ENCODE measurements at places on chromosomes 3 and 15. TPM values are rescaled to one million over a fixed set of nuclear protein-coding genes. Genes with fewer than 3 reads are reported as not detected.

- peak; percentile 74 for DNase-seq
These were observed 386 bp downstream of the SQOR start for GRCh38 chr15:45635191-45635638.

DNA sequence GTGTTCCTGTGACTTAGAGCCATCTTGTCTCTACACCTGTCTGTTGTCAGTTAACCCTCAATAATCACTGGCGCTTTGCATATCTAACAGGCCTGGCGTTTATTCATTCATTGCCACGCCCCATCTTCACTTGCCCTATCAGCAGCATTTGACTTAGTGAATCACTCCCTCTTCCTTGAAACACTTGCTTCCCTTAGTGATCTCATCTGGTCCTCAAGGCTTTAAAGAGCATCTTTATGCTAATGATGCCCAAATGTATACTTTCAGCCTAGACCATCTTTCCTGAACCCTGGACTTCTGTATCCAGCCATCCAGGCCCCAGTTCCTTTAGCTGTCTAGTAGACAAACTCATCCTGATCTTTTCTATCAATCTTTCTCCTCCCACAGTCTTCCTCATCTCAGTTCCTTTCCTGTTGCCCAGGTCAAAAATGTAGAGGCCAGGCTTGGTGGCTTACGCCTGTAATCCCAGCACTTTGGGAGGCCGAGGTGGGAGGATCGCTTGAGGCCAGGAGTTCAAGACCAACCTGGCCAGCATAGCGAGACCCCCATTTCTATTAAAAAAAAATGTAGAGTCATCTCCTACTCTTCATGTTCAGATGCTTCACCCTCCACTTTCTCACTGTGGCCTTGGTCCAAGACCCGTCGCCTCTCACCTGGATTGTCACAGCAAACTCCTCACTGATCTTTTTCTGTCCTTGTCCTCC, 1.4 kb upstream of the IGDCC4 start:
- DNase-seq, result no peak

- DNase-seq, result no peak
These were observed 221.0 kb upstream of the TPM1 start for GRCh38 chr15:62821384-62822131.

- DNase-seq, result no peak
These were observed 139.5 kb upstream of the HACD2 start for GRCh38 chr3:123724306-123724705.

- no peak for DNase-seq
These were observed 27.0 kb upstream of the DENND4A start for GRCh38 chr15:65818927-65819562.

MUSTN1 gene
- 33.4 TPM for total RNA-seq

CCRL2 gene
- total RNA-seq, result 3.1 TPM

TUSC7 gene
- not detected for total RNA-seq

SUSD5 gene
- total RNA-seq, result 0.60 TPM

Data from left cardiac atrium (tissue), 4 donors.